ENCODE measurements at places on chromosomes 11 and 22.

DNA sequence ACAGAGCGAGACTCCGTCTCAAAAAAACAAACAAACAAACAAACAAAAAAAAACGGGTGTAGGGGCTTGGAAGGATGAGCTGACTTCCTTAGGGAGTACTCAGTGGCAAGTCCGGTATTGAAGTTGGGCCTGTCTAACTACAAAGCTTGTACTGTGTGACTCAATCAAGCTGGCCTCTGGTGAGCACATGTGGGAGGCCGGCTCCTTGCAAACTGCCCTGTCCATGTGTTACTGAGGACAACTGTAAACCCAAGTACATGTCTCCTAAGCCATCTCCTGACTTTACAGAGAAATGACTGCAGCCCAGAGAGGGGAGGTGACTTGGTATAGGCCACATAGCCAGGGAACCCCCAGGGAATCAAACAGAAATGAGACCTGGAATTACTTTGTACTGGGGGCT, 11.6 kb downstream of the RIBC2 start:
- DNase-seq = no peak

DNA sequence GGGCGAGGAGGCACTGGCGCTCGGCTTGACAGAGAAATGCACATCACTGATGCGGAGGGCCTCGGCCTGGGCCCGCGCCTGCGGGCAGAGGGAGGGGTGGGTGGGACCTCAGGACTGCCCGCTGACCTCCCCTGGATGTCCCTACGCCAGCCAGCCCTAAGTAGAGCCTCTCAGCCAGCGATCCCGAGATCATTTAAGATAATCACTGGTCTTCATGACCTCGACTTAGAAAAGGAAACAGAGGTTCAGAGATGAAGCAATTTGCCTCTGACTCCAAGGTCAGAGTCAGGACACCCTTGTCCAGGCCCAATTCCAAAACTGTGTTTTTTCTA, 4.9 kb downstream of the CBX6 start:
- DNase-seq = no peak

DNA sequence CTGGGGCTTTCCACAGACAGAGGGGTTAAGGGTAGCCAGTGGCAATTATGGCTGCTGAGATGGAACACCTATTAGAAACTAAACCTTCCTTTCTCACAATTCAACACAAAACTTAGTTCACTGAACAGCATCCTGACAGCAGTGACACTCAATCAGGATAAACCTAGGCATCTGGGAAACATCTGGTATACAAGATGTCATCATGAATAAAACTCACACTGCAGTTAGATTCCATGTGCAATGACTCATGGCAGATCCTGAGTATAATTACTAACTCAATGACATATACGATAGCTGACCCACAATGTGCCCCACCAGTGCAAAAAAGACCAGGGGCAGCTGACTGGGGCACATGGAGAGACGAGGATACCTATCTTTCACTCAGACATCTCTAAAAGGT, 17.7 kb downstream of the RBFOX2 start:
- DNase-seq = no peak

DNA sequence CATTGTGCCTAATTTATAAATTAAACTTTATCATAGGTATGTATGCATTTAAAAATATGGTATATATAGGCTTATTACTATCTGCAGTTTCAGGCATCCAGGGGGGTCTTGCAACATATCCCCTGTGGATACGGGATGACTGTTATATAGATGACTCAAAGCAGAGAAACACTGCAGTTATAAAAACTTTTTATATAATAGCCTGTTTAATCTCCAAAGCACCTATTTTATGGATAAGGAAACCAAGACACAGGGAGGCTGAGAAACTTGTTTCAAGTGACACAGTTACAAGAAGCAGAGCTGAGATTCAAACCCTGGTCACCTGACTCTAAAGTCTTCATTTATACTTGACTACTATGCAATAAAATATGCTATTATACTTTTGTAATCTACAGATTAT, 897.7 kb downstream of the KCNA4 start:
- no peak for DNase-seq

DNA sequence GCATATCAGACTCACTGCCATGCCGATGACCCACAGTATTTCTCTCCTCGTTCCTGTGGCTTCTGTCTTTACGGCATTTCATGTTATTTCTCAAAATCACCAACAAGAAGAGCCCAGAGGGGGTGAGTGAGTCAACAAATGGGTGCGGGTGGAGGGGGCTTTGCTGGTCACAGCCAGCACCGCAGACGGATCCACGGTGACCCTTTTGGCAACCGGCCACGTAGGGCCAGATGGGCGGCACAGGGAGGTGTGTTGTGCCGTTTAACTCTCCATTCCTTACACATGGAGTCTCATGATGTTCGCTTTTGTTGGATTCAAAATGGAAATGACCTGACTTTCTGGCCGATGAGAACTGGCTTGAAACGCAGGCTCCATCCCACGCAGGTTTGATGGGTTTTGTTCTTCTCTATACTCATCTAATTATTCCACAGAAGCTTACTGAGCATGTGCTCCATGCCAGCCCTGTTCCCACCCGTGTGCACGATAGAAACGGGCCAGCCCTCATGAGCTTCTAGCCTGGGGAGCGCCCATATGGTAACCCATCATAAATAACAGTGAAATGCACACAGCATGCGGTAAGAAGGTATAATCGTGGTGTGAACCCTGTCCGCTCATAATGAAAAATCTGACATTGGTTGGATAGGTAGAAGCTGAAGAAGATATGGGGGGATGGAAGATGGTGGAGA, 319.9 kb downstream of the BRD1 start:
- no peak for DNase-seq

DNA sequence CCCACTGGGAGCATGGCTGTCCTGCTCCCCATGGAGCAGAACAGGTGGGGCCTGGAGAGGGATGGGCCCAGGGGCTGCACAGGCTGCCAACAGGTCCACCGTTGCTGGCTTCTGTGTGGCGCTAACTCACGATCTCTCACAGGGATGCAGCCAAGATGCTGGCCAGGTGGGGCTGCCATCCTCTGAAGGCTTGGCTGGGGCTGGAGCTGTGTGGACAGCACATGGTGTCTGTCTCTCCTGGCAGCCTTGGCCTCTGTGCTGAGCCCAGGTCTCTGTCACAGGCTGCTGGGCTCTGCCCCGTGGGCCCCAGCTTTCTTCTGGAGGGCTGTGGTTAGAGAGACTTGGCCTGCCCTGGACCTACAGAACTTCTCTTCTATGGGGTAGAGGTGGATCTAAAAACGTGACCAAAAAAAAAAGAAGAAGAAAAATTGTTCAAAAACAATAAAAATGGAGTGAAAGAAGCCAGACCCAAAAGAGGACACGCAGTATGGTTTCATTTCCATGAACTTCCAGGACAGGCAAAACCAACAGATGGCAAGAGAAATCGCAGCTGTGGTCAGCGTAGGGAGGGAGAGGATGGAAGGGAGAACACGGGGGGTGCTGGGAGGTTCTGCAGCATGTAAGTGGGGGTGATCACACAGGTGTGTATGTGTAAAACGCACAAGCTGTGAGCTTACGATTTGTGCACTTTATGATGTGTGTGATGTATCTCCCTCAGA, 12.2 kb downstream of the PARVG start:
- DNase-seq = no peak

DNA sequence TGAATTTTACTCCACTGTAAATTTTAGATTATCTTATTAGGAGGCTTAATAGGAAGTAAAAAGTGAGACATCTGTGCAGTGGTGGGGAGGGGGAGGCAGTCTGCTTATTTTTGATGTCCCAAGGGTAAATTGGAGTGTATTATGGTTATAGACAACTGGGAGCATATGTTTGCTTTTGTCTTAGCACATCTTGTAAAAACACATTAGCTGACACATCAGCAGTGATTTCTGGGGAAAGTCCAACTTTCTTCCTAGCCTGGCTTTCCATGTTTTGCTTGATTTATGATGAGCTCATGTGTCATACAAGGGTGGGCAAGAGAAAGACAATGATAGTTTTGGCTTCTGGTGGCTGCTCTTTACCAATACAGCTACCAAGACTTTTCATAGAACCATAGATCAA, 4.0 kb downstream of the ANO3 start:
- DNase-seq = no peak

DNA sequence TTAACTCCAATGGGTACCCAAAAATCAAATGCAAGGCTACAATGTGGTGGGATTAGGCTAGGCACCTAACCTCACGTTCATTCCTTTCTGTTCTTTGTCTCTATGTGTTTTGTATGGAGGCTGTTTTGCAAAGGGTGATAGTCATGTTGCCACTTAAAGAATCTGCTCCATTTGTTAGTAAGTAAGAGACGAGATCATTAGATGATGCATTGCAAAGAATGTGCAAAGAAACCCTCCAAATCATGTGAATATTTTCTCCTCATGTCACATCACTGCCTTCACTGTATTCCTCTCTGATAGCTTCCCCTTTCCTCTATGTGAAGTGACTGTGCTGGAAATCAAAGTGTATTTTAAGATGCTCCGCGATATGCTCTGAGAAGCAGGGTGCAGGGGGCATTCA, 11.9 kb downstream of the SYT13 start:
- no peak for DNase-seq

GRCh38 chr22:21881841-21882753, 14.7 kb upstream of the MAPK1 start:
- DNase-seq = no peak

Data from stimulated activated CD4-positive, alpha-beta T cell treated with anti-CD3 and anti-CD28 coated beads, Interleukin-1b, Interleukin-23, amount 100 ng/mL, for 48 hours (primary cell).